Stimulated activated CD8-positive, alpha-beta memory T cell treated with anti-CD3 and anti-CD28 coated beads, Interleukin-2, amount 100 ng/mL, for 1 hour (primary cell): ENCODE measurements at places on chromosomes 5 and 9.

GRCh38 chr9:86885232-86885631 lies 62.1 kb downstream of the GAS1 start:
- DNase-seq, result no peak

DNA sequence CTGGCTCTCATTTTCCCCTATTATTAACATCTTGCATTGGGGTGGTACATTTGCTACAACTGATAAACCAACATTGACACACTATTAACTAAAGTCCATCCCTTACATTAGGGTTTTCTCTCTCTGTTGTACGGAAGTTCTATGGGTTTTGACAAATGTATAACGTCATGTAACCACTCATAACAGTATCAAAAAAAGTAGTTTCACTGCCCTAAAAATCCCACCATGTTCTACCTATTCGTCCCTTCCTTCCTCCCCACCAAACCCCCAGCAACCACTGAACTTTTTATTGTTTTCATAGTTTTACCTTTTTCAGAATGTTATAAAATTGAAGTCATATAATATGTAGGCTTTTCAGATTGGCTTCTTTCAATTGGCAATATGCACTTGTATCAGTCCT lies 40.1 kb downstream of the MLLT3 start:
- no peak for DNase-seq

DNA sequence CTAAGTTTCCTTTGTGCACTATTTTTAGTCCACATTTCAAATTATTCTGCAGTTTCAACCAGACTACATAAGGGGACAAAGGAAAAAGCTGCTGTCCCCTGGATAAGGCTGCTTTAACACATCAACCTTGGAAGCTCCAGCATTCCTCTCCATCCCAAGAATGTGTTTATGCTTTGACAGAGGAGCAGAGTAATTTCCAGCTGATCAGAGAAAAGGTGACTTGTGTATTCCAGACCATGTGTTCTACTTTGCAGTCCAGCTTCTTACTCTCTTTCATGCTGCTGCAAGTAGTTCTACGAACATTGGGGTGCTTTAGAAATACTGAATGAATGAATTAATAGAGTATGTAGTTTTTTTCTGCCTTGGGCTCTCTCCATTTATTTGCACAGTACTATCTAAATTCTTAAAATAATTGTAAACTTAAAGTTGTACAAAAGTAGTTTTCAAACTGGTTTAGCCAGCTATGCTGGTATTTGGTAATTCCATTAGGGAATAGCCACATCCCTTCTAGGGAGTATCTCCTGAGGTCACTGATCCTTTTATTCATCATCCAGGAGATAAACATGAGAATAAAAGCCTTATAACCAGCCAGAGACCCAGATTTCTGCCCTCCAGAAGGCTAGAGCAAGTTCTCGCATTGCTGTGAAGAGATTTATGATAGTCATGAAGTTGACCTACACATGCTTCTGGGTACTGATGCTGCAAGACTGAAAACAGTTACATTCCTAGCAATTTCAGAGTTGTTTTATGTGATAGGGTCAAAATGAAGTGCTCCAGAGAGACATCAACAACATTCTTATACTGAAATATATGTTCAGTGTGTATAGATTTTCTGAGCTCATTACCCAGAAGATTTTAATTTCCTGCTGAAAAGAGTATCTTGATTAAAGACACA lies 215.2 kb downstream of the COMMD10 start:
- no peak for DNase-seq

DNA sequence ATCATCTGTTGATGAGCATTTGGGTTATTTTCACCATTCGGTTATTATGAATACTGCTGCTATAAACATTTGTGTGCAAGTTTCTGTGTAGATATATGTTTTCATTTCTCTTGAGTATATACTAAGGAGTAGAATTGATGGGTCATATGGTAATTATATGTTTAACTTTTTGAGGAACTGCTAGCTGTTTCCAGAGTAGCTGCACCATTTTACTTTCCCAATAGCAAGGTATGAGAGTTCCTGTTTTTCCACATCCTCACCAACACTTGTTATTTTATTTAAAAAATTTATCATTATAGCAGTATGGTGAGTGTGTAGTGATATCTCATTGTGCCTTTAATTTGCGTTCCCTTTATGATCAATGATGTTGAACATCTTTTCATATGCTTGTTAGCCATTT lies 29.2 kb downstream of the CD14 start:
- no peak for DNase-seq

- DNase-seq, result no peak
These were observed 89.9 kb downstream of the PAM start for GRCh38 chr5:102845041-102845440.

DNA sequence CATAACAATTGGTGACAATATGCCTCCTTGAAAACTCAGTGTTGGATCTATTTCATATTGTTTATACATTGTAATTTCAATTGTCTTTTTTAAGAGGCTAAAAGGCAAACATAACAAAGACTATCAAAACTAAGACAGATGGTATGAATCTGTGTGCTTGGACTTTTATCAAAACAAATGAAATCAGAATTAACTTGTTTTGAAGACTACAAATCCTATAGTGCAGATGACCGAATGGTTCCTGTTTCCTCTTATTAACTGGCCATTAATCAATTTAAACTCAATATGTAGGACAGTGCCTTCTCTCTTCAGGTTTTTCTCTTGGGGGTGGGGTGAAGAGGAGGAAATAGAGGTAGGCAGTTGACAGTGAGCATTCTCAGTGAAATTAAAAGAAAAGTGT lies 366.9 kb upstream of the GRAMD2B start:
- no peak for DNase-seq

DNA sequence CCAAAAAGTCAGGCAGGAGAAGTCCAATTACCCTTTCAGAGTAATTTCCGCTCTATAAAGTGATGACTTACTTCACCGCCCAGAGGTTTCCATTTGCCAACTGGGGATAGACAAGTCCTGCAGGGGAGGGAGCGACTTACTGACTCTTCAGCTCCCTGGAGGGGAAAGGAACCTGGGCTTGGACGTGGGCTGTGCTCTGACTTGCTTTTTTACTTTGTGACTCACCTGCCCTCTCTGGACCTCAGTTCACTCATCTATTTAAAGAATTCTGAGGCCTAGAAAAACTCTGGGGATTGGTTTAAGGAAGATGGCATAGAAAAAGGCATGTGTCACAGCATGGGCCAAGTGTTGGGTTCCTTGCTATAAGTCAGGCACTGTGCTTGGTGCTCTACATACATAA lies 180.4 kb upstream of the TRIM32 start:
- DNase-seq, result no peak

DNA sequence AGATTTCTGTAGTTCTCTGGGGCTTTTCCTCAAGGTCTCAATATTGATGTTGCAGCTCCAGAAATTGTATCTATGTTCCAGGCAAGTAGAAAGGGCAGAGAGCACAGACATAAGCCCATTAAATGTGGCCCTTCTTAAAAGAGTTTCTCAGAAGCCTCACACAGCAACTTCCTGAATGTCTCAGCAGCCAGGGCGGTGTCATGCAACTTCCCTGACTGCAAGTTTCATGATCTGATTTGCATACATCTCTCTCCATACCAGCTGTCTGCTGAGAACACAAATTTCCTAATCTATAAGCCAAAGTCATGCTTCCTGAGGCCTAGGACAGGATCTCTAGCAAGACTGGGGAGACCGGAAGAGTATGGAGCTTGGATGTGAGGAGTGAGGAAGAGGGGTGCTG lies 13.0 kb downstream of the RGS7BP start:
- DNase-seq, result no peak

GRCh38 chr5:166845044-166845443 lies 1446.4 kb upstream of the WWC1 start:
- DNase-seq, result no peak

DNA sequence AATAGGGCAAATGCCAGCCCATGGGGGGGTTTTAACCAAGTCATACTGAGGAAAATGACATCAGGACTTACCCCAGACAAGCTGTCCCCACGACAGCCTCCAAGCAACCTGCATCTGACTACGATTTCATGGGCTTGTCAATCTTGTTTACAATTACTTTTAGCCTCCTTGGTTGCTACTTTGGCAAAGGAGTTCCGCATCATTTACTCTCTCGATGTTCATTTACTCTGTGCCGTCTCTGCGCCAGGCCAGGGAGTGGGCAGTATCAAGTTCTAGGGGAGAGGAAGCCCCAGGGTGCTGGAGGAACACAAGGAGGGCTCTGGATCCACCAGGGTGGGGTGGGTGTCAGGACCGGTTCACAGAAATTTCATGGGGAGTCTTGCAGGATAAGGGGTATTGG lies 23.9 kb downstream of the PTPN3 start:
- DNase-seq, result no peak

DNA sequence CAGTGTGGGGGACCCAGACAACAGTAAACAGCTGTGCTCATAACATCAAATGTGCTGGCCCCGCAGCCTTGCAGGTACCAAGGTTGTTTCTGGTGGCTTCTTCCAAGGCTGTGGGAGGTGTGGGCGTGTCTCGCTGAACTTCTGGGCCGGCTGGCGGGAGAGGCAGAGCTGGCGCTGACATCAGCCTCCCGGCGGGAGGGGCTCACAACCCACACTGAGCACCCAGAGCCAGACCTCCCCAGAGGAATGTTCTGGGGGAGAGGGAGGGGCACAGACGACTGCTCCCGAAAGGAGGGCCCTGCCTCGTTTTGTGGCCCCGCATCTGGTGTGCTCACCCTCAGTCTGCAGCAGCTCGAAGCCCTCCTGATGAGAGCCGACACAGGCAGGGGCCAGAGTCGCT lies 6.9 kb upstream of the SLC12A7 start:
- DNase-seq, result no peak

GRCh38 chr5:13976867-13977830 lies 32.7 kb upstream of the DNAH5 start:
- no peak for DNase-seq

- DNase-seq, result no peak
These were observed 100.4 kb downstream of the OSTF1 start for GRCh38 chr9:75188756-75189155.

DNA sequence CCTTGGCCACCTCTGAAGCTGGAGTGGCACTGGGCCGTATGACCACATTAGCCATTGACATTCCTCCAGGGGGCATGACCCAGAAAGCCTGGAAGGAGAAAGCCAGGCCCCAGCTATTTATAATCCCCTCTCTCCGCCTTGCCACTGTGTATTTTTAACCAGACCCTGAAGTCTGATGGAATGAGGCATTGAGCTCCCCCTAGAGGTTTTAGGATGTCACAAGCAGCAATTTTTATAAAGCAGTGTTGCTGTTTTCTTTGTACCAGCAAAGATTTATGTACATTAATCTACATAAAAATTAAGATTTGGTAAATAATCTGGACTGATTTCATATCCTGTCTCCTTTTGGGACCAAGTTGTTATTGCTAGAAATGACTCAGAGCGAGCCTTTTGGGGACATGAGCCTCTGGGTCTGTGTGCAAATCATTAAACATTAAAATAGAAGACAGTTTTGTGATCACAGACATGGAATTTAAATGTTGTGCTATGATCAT lies 127.1 kb downstream of the TRIO start:
- no peak for DNase-seq

- DNase-seq, result no peak
These were observed 283.9 kb upstream of the TUT7 start for GRCh38 chr9:86638109-86638508.

- no peak for DNase-seq
These were observed 20.7 kb upstream of the STARD4 start for GRCh38 chr5:111532886-111533582.

GRCh38 chr5:7910738-7911428 lies 41.9 kb downstream of the MTRR start:
- no peak for DNase-seq

- no peak for DNase-seq
These were observed 258.2 kb upstream of the PIK3R1 start for GRCh38 chr5:67957374-67957773.

DNA sequence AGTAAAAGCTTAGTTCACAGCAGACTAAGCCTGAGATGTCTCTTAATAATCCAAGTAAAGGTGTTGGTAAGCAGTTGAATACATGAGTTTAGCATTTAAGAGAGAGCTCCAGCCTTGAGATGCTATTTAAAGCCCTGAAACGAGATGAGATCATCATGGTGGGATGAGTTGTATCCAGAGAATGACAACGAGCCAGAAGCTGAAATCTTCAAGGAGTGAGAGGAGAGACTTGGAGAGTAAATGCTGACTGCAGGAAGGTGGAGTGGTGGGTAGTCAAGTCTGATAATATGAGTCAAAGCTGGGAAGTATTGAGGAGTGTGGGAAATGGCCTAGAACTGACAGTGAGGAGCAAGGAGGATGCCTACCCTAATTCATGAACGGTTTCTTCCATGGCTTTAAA lies 53.7 kb downstream of the PLAC8L1 start:
- DNase-seq, result no peak

DNA sequence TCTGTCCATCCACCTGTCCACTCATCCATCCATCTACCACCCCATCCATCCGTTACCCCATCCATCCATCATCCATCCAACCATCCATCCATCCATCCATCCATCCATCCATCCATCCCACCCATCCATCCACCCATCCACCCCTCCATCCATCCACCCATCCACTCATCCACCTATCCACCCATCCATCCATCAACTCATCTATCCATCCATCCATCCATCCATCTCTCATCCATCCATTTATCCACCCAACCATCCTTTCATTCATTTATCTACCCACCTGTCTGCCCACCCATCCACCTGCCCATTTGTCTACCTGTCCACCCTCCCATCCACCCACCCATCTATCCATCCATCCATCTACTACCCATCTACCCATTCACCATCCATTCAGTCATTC lies 84.1 kb upstream of the ASS1 start:
- DNase-seq, result no peak

GRCh38 chr5:23071682-23072081 lies 218.5 kb upstream of the CDH12 start:
- DNase-seq, result no peak

GRCh38 chr9:88425538-88425950 lies 37.3 kb downstream of the SPIN1 start:
- no peak for DNase-seq

- no peak for DNase-seq
These were observed 16.8 kb downstream of the ABCA1 start for GRCh38 chr9:104911032-104911607.

GRCh38 chr5:79754865-79755555 lies 65.4 kb downstream of the CMYA5 start:
- no peak for DNase-seq

GRCh38 chr5:178346607-178347334 lies 114.2 kb upstream of the PHYKPL start:
- no peak for DNase-seq

DNA sequence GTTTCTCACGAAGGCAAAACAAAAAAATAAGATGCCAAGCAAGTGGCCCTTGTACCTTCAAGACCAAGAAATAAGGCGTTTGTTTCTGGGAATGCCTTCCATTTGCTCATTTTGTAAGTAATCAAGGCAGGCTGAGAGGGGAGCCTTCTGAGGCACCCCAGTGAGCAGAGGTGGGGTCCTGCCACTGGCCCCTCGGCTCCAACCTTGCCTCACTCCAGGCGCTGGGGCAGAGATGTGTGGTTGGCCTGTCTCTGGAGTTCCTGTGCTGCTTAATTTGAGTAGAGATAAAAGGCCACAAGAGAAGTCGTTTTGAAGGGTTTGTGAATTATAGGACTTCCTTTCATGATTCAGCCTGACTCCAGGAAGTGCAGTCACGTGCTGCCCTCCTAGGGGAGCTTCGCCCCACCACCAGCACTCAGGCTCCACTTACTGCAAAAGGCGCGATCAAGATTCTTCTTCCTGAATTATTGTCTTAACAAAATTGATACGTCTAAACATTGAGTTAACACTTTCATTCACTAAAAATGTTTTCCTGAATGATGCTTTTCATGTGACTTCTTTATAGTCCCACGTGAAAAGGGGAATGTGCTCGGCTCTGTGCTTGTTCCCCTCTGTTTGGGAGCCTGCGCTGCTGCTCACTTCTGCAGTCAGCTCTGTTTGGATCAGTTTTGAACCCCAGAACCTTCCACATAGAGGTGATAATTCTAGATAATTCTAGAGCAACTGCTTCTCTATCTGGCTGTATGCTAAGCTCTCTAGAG lies 13.7 kb downstream of the SYK start:
- no peak for DNase-seq

GRCh38 chr9:124932333-124932732 lies 8.6 kb downstream of the GOLGA1 start:
- DNase-seq, result no peak
